ENCODE measurements at places on chromosomes 11 and 22. TPM values are rescaled to one million over a fixed set of nuclear protein-coding genes. Genes with fewer than 3 reads are reported as not detected.

OR6A2 gene
- 0.53 TPM for total RNA-seq

GLYATL1 gene
- total RNA-seq = not detected

DNA sequence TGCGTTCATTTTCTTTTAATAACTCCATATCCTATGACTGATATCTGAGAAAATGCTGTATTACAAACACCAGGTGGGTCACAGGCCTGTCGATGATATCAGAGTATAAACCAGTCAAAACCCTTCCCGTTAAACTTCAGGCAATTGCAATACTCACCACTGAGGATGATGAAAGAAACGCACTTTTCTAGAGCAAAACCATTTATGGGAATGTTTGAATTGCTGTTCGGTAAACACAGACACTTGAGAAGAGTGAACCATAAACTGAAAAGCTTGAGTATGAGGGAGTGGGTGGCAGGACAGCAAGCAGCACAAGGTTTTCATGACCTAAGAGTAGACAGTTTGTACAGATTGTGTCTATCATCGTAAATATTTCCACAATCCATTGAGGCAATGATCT is 139.8 kb upstream of the CEP126 start:
- no peak for DNase-seq

RPLP2 gene
- 2,217 TPM for total RNA-seq

CAPN5 gene
- 0.32 TPM for total RNA-seq

MAJIN gene
- not detected for total RNA-seq

DNA sequence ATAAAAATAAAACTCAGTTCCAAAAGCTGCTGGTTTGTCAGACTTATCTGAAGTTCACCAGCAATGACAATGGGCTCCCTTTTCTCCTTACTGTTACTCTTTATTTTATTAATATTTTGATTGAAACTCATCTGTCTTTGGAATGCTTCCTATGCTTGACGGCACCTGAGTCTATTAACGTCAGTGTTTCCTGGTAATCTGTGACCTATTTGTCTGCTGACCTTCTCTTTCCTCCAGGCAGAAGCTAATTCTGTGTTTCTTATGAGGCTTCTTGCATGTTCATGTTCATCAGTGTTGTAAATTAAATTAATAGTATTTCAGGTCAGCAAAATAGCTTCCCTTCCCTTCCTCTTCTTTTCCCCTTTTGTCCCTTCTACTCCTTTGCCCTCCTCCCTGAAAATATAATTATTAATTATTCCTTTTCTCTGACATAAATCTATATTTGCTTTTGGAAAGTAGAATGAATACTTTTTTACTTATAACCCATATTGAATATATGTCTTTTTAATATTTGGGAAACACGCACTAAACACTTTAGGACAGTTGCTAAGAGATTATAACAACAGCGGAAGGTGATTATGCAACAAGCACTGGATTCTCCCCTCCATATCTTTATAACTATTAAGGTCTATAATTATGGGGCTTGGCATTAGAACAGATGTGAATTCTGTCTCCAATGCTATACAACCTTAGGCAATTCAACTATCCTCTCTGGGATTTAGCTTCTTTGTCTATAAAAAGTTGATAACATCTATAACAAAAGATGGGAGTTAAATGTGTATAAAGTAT is 32.1 kb upstream of the PCF11 start:
- no peak for DNase-seq

ART5 gene
- total RNA-seq = not detected

- DNase-seq = peak; percentile 10
Observed at GRCh38 chr11:88886796-88887195, 179.0 kb downstream of the GRM5 start.

GRCh38 chr22:49289822-49290679 is 537.6 kb downstream of the BRD1 start:
- DNase-seq = no peak

GAS2L1 gene
- total RNA-seq = 3.0 TPM

DNA sequence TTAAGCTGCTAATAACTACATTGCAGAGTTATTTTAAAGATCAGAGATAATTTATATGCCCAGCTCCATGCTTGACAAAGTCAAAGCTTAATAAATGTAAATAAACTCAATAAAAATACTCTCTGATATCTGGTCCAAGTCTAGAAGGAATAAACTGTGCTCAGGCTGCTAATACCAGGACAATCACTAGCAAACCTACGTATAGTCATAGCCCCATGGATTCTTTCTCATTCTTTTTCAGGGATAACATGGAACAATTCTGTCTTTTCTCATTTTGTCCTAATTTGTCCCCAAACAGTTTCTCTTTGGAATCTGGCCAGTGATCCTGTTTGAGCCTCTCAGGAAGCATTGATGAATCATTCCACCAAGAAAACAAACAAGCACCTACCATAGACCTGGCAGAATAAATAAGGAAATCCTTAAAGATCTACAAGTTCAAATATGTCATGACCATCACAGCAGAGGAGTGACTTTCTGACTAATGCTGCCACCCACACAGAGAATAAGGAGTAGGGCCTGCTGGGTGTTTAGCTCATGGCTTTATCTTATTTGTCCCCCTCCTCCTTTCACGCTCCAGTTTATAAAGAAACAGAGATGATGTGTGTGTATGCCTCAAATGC is 14.1 kb upstream of the B3GNT6 start:
- DNase-seq = no peak

SSH3 gene
- 12.1 TPM for total RNA-seq

GLB1L2 gene
- total RNA-seq = 3.1 TPM

RAB6A gene
- 74.6 TPM for total RNA-seq

DNA sequence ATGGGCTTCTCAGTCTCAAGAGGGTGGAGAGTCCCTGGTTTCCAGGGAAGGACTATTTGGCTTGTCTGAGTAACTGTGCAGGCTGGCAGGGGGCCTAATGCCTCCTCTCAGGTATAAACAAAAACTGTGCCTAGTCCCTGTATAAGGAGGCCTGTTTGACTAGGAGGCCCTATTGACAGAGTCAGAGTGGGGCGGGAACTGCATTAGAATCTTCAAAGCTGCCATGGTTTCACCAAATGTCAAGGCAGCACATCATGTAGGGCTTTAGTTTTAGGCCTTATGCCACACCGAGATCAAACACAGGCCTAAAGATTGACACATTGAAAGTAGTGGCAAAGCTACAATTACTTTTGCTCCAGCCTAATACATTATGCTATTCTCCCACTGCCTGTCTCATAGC is 611.5 kb upstream of the B3GAT1 start:
- DNase-seq = no peak

- no peak for DNase-seq
Observed at GRCh38 chr11:126146454-126147192, 64.8 kb downstream of the RPUSD4 start.

GRCh38 chr22:39237318-39238100 is 7.3 kb downstream of the PDGFB start:
- no peak for DNase-seq

DTX4 gene
- 0.09 TPM for total RNA-seq

- DNase-seq = no peak
Observed at GRCh38 chr11:30774496-30775232, 188.5 kb upstream of the MPPED2 start.

- no peak for DNase-seq
Observed at GRCh38 chr22:29165321-29166060, 40.2 kb upstream of the EMID1 start.

SLC22A12 gene
- total RNA-seq = not detected

DNA sequence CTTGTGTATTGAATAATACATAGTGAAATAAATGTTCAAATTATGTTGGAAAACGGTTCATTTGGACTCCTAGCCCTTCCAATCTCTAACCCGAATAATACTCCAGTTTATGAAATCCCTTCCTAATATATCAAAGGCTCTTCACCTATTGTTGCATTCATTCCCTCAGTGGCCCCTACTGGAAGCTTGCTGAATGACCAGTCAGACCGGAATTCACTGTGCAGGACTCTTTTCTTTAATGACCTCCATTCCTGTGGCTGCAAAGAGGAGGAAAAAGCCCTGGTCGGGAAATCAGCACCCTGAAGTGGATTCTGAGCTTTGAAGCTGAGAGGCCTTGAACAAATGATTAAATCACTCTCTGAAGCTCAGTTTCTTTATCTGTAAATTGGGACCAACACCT is 19.1 kb upstream of the RCN1 start:
- DNase-seq = no peak
